T-helper 22 cell (primary cell): ENCODE measurements at places on chromosomes 3 and 15.

DNA sequence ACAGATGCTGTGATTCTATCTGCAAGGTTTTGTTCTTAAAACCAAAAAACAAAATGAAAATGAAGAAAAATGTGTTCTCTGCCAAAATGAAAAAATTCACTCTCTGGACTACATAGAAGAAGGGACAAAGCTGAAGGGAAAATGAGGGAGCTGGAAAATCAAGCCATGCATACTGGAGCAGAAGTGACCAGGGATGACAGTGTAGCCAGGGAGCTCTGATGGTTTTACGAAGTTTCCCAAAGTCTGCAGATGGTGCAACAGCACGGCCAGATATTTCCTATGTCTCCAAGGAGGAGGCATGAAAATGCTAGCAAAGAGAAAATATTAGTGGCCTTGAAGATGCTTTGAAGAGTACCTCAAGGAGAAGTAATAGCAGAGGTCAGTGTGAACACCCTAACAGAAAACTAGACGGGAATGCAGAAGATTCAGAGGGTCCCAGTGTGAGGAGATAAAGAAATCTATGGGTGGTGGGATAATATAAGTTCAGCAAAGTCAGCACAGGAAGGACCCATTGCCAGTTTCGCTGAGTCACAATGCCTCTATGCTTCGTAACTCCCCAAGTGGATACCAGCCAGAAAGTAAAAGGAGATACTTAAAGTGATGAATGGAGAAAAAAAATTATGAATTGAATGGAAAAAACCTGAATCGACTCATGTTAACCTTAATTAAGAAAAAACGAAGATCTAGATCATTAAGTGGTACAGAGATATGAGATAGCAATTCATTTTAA is 39.0 kb upstream of the POMGNT2 start:
- DNase-seq: no peak

GRCh38 chr3:184894051-184894450 is 82.1 kb downstream of the VPS8 start:
- DNase-seq: no peak

DNA sequence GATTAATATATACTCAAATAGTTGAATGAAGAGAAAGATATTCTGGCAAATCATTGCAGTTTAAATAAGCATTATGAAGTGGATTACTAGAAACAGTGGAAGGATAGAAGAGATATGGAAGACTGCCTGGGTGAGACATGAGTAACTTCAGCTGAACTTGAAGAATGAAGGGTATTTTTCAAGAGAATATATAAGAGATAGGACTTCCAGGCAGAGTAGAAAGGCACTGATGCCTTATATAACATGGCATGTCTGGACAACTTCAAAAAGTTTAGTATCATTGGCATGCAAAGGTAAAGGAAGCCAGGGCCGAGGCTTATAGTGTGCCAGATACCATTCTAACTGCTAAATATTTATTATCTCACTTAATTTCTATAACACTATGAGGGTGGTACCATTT is 126.5 kb upstream of the SLC7A14 start:
- DNase-seq: no peak

GRCh38 chr3:69460034-69460433 is 74.1 kb upstream of the FRMD4B start:
- no peak for DNase-seq

DNA sequence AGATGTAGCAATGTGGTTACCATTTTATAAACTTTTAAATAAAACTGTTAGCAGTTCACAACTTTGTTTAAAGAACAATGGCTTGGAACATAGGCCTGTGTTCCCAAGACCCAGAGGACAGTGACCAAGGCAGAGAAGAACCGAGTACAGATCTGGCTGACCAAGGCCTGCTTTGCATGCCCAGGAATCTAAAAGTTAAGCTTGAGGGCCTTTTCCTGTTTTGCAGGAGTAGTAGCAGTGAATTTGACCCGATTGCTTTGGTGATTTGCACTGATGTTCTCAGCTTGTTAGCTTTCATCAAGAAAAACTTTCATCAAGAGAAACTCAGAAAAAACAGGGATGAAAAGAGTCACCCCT is 9.9 kb downstream of the FILIP1L start:
- no peak for DNase-seq

DNA sequence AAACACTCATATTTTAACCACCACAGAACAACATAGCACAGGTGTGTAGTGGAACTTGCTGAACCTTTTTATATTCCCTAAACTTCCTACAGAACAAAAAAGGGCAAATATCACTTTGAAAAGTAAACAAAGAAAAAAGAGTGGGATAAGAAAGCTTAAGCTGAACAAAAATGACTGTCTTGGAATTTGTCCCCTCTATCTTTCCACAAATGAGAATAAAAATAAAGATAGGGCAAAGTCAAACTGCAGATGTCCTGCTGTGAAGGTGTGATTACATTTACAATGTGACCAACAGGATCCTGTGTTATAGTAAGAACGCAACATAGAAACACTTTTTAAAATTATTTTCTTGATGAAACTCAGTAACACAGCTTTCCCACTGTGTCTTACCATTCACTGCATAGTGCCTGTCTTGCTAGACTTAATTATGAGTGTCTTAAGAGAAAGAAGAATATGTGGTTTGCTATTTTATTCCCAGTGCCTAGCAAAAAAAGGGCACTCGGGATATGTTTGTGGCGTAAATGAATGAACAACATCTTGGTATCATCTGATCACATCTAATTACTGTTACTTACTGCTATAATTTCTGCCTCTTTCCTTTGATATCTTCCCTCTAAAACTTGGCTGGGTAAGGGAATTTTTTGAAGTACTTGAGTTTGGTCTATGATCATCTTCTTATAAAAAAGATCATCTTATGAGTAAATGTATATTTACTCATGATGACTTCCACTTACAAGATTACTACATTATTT is 67.5 kb downstream of the DENND4A start:
- DNase-seq: no peak

- no peak for DNase-seq
Observed at GRCh38 chr3:78888635-78889034, 879.2 kb downstream of the ROBO1 start.
